WTC11 (cell line): ENCODE measurements at places on chromosomes 6 and 20. TPM values are rescaled to one million over a fixed set of nuclear protein-coding genes. Genes with fewer than 3 reads are reported as not detected.

SLC13A3 gene
- total RNA-seq = 10.6 to 13.5 TPM (median 11.9 TPM) in 3 replicates

GRCh38 chr20:52804497-52805295, 167.5 kb upstream of the TSHZ2 start:
- H3K27ac ChIP-seq = no peak overlapping the region
- H3K4me3 ChIP-seq = no peak overlapping the region
- H3K36me3 ChIP-seq = no peaks in the 10 kb centered on the region
- H3K27me3 ChIP-seq = no peaks in the 10 kb centered on the region

GRCh38 chr6:11770546-11771466, 7.8 kb downstream of the ADTRP start:
- DNase-seq = peak; percentile 25
- no peaks in the 10 kb centered on the region; the same call in none of the 2 replicates for H3K27me3 ChIP-seq
- H3K4me1 ChIP-seq = peaks cover 70% of the 10 kb centered on the region
- H3K4me3 ChIP-seq = peak overlapping the region; percentile 48; the same call in 1 of the 2 replicates
- no peaks in the 10 kb centered on the region for H3K36me3 ChIP-seq

DNA sequence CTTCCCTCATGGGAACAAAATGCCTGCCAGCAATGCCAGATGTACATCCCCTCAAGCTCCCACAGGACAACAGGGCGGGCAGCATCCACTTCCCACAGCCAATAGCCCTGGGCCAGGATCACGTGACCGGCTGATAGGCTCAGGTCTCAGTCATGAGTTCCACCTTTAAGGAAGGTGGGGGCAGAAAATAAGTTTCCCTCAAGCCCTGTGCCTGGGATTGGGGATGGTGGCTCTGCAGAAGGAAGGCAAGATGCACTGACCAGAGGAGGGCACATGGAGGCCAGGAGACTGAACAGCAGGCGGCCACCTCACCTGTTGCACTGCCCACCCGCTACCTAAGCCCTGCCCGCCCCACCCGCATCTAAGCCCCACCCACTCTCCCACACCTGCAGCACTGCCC, 149.1 kb downstream of the BMP7 start:
- no peak overlapping the region for H3K4me3 ChIP-seq
- peaks cover 5% of the 10 kb centered on the region; the same call in 1 of the 2 replicates for H3K4me1 ChIP-seq
- DNase-seq = no peak

GRCh38 chr6:136427378-136427717, 122.9 kb downstream of the MAP7 start:
- no peak for DNase-seq
- H3K27ac ChIP-seq = no peak overlapping the region
- H3K36me3 ChIP-seq = no peaks in the 10 kb centered on the region

DNA sequence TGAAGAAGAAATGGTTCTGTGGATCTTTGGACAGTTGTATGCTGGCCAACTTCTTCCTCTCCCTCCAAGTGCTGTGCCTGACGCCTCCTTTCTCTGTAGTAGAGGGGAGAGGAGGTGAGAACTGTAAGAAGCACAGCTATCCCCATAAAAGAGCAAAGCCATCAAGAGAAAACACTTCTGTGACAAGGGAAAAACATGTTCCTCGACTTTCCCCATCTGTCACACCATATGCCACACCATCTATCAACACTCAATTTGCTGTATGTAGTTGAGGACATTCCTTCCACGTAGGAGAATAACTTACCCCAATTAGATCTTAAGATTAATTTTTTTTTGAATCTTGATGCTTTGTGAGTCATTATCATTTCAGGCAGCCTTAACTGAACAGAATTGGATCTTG, 156.2 kb upstream of the PLCB4 start:
- H3K27me3 ChIP-seq = no peaks in the 10 kb centered on the region; the same call in 1 of the 2 replicates
- H3K36me3 ChIP-seq = peaks cover 19% of the 10 kb centered on the region
- H3K27ac ChIP-seq = no peak overlapping the region
- DNase-seq = no peak
- no peak overlapping the region for H3K4me3 ChIP-seq
- peaks cover 31% of the 10 kb centered on the region for H3K4me1 ChIP-seq

DNA sequence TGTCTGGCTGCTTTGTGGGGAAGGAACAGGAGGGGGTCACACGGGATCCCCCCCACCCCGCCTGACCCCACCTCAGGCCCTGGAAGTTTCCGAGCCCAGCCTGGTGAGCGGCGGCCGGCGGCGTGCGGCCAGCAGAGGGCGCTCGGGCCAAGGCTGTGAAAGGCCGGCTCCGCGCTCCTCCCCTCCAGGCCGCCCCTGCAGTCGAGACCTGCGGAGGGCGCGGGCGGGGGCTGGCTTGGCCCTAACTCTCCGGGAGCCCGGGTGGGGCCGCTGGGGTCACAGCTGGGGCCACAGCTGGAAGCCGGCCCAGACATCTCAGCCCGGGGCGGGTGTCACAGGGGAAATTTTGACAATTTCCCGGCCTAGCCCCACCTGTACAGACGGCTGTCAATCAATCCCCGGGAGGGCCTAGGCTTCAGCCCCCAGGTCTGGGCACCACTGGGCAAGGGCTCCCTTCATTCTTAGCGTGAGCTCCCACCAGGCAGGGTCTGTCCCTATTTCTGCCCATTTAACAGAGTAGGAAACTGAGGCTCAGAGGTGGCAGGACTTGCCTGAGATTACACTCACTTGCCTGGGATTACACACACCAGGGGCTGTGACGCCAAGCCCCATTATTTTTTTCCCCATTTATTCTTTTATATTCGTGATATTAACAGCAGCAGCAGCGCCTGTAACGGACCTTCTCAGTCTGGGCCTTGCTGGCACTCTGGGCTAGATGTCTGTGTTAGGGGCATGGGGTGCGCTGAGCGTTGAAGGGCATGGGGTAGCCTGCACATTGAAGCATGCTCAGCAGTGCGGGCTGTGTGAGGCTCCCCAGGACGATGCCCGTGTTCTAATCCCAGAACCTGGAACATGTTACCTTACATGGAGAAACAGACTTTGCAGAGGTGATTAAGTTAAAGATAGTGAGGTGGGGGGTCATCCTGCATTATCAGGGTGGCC, 23.0 kb downstream of the ZBP1 start:
- DNase-seq = peak; percentile 81
- H3K27ac ChIP-seq = no peak overlapping the region

- H3K36me3 ChIP-seq = no peaks in the 10 kb centered on the region
- no peak overlapping the region for H3K27ac ChIP-seq
- H3K4me1 ChIP-seq = no peaks in the 10 kb centered on the region
- no peak for DNase-seq
- no peaks in the 10 kb centered on the region; the same call in 1 of the 2 replicates for H3K27me3 ChIP-seq
- no peak overlapping the region for H3K4me3 ChIP-seq
These were observed 3.5 kb upstream of the BTN3A2 start for GRCh38 chr6:26361544-26361943.

DNA sequence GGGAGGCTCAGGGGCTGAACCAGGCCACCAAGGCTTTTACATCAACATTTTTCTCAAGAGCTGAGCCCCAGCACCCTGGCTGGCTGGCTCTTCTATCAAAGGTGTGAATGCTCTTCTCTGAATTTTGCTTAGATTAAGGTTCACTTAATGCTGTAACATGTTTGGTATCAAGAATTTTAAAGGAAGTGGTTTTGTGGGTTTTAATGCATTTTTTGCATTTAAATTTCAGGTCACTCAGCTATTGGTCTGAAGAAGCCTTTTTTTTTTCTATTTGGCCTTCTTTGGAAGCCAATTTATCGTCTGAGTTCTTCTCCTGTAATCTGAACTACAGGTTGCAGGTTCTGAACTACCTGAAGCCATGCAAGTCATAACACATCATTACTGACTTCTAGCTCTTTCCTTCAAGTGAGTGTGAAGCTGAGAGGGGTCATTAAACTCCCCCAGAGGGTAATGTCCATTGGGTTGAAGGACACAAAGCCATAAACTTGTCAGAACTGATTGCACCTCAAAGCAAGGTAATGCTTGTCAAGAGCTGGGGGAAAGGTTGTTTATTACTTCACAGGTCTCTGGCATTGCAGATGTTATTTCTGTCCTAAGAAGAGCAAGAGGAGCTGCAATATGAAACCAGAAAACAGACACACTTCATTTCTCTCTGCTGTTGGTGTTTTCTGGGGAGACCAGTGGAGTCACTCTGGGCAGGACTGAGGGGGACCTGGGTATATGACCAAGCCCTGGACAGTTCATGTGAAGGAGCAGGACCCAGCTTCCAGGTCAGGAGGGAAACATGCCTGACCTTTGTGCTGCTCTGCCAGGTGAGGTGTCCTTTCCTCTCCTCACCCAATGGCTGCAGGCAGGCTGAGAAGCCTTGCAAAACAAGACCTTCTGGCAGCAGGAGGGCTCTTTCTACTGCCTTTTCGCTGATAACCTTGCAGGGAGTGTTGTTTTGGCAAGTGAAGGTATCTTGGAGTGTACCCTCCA, 26.1 kb upstream of the NEDD9 start:
- DNase-seq = no peak
- H3K27me3 ChIP-seq = peaks cover 2% of the 10 kb centered on the region
- H3K4me1 ChIP-seq = peaks cover 14% of the 10 kb centered on the region

DNA sequence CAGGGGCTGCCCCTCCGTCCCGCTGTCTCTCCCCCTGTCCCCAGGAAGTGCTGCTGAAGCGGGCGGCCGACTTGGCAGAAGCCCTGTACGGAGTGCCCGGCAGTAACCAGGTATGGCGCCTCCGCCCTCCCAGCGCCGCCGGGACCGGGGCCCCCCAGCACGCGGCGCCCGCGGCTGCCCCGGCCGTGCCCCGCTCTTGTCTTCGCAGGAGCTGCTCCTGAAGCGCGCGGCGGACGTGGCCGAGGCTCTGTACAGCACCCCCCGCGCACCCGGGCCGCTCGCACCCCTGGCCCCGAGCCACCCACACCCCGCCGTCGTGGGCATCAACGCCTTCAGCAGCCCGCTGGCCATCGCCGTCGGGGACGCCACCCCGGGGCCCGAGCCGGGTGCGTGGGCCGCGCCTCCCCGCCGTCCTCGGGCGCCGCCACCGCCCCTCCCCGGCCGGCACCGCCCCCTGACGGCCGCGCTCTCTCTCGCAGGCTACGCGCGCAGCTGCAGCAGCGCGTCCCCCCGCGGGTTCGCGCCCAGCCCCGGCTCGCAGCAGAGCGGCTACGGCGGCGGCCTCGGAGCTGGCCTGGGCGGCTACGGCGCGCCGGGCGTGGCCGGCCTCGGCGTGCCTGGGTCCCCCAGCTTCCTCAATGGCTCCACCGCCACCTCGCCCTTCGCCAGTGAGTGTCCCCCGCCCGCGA, 48.4 kb downstream of the CPXM1 start:
- H3K27ac ChIP-seq = no peak overlapping the region
- H3K4me1 ChIP-seq = peaks cover 37% of the 10 kb centered on the region
- H3K27me3 ChIP-seq = peaks cover 81% of the 10 kb centered on the region
- H3K4me3 ChIP-seq = no peak overlapping the region; the same call in 1 of the 2 replicates
- DNase-seq = no peak
